ENCODE measurements at places on chromosomes 6 and 20.
A peak's percentile ranks its signal among the peaks of the same experiment; 100 is the strongest.

DNA sequence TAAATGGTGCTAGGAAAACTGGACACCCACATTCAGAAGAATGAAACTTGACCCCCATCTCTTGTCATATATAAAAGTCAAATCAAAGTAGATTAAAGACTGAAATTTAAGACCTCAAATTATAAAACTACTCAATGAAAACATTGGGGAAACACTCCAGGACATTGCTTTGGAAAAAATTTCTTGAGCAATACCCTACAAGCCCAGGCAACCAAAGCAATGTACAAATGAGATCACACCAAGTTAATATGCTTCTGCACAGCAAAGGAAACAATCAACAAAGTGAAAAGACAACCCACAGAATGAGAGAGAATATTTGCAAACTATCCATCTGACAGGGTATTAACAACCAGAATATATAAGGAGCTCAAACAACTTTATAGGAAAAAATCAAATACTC is 407.9 kb upstream of the BTBD3 start:
- DNase-seq, result no peak

GRCh38 chr6:84770521-84770920 is 6.1 kb upstream of the TBX18 start:
- no peak for DNase-seq

DNA sequence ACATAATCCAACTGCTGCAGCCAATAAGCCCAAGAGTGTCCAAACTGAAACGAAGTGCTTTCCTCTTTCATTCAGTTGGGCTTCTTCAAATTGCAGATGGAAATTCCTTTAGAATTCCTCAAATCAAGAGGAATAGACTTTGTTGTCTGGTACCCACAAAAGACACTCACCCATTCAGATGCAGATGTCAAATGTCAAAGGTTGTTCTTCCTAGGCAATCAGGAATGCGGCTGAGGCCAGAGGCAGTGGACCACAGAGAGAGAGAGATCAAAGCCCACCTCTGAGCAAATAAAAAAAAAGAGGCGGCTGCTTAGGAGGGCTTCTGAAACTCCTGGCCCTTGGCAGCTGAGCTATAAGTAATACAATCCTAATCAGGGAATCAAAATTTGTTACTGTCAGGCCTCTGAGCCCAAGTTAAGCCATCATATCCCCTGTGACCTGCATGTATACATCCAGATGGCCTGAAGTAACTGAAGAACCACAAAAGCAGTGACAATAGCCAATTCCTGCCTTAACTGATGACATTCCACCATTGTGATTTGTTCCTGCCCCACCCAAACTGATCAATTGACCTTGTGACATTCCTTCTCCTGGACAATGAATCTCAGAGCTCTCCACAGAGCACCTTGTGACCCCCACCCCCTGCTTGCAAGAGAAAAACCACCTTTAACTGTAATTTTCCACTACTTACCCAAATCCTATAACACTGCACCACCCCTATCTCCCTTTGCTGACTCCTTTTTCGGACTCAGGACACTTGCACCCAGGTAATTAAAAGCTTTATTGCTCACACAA is 303.0 kb upstream of the GJE1 start:
- DNase-seq, result no peak

- DNase-seq, result peak; percentile 62
These were observed 656 bp downstream of the RTEL1 start for GRCh38 chr20:63658749-63659187.
